ENCODE measurements at places on chromosomes 13 and 19.

- peak; percentile 19 for DNase-seq
Observed at GRCh38 chr19:39053276-39054090, 21.1 kb upstream of the FBXO27 start.

- no peak for DNase-seq
Observed at GRCh38 chr13:65497265-65497664, 1732.9 kb downstream of the PCDH9 start.

DNA sequence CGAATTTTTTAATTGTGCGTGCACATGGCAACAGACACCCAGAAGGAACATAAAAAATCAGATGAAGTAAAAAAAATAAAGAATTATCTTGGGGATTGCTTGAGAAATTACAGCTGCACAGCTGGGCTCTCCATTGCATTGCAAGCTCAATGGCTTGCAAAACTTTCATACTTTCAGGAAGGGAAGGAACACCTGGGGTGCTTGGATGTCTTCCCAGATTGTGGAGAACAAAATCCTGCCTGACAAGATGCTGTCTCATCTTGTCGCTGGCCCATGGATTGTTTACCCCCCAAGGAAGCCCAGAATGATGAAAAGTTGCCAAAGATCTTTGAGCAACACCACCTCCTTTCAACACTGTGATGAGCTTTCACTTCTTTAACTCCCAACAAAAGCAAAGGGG is 11.0 kb upstream of the CASP14 start:
- DNase-seq = no peak

DNA sequence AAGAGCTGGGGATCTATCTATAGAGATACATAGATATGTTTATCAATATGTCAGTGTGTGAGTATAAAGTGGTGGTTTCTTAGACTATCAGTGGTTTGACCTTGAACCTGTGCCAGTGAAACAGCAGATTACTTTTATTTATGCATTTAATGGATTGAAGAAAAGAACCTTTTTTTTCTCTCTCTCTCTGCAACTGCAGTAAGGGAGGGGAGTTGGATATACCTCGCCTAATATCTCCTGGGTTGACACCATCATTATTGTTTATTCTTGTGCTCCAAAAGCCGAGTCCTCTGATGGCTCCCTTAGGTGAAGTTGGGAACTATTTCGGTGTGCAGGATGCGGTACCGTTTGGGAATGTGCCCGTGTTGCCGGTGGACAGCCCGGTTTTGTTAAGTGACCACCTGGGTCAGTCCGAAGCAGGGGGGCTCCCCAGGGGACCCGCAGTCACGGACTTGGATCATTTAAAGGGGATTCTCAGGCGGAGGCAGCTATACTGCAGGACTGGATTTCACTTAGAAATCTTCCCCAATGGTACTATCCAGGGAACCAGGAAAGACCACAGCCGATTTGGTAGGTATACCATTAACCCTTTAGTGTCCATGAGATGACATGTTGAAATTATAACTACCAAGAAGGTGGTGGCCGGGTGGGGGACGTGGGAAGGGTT is 880 bp downstream of the FGF9 start:
- DNase-seq = peak; percentile 66

- DNase-seq = no peak
Observed at GRCh38 chr13:111415765-111416164, 95.3 kb downstream of the TEX29 start.

DNA sequence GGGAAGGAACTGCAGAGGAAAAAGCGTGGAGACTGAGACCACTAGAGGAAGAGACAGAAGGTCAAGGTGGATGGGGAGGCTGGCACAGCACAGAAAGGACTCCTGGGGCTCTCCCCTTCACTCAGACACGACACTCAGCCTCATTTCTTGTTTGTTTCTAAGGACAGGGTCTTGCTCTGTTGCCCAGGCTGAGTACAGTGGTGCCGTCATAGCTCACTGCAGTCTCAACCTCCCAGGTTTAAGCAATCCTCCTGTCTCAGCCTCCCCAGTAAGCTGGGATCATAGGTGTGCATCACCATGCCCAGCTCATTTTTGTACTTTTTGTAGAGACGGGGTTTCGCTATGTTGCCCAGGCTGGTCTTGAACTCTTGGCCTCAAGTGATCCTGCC is 11.4 kb upstream of the SEMA6B start:
- DNase-seq = no peak

- peak; percentile 97 for DNase-seq
Observed at GRCh38 chr19:35248310-35249145, at the start of gene LSR. TSS of gene LSR (plus strand) at chr19:35249002. CDS start at chr19:35249023, 21 bp downstream.

DNA sequence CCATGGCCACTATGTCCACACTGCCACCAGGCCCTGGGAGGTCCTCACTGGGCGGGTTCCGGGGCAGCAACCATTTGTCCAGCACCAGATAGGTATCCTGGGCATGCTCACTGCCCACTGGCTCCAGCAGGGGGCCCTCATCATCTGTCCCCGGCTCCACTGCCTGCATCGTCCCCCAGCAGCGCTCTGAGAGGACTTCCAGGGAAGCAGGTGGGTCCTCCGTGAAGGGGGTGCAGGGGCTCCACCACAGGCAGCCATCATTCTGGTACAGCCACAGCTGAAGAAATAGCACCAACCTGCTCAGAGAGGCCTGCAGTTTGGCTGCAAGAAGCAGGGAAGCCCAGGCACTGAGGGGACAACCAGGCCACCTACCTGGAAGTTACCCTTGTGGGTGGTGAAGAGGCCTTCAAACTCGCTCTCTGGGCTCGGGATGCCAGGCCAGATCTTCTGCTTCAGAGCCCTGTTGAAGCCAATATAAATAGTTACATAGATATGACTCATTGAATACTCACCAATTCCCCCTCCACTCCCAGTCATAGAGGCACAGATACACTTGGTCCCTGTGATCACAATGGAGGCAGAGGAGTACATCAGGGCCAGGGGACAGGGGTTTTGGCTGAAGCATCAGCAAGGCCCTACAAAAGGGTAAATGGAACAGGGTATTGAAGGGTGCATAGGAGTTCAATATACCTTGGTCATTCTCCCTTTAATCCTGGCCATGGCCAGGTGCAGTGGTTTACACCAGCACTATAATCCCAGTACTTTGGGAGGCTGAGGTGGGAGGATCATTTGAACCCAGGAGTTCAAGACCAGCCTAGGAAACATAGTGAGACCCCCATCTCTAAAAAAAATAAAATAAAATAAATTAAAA is 4.1 kb downstream of the SWSAP1 start:
- peak; percentile 20 for DNase-seq

- DNase-seq = no peak
Observed at GRCh38 chr13:40772765-40773473, 1.9 kb upstream of the MRPS31 start.

GRCh38 chr13:76644906-76645305 is 241.3 kb downstream of the KCTD12 start:
- DNase-seq = no peak

- DNase-seq = no peak
Observed at GRCh38 chr19:1407528-1408299, at the start of gene DAZAP1. TSS of gene DAZAP1 (plus strand) at chr19:1407586. CDS start at chr19:1407774, 188 bp downstream.

- no peak for DNase-seq
Observed at GRCh38 chr13:39091586-39091985, 53.3 kb downstream of the NHLRC3 start.

GRCh38 chr19:45768655-45768983 is 433 bp downstream of the SIX5 start:
- no peak for DNase-seq

DNA sequence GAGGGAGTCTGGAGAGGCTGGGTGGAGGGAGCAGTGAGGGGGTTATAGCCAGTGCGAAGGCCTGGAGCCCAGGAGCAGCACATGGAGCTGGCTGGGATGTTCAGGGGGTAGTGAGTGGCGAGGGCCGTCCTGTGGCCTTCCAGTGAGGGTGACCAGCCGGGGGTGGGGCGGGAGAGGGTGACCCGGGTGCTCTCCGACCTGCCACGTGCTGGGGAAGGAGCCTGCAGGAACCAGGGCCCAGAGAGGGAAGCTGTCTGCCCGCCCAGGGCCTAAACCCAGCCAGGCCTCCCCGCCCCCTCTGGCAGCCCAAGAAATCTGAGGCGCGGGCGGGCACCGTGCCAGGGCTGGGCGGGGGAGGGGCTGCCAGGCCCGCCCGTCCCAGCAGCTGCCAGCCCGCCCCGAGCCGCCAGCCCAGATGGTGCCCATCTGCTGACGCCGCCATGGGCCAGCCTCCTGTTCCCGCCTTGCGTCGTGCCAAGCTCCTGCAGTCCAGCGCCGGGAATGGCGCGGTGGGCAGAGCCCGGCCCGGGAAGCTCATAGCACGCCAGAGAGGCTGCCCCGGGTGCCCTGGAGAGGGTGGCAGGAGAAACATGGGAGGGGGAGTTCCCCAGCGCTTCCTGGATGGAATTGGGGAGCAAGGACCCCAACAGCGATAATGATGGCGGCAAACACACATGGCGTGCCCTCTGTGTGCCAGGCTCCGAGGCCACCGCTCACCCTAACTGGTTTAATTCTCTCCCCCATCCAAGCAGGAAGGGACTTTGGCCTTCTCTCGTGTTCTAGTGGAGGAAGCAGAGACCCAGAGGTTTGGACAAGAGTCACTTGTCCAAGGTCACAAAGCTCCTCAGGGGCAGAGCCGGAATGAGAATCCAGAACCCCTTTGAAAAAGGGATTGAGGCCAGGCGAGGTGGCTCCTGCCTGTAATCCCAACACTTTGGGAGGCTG is 21.5 kb downstream of the NFIC start:
- peak; percentile 37 for DNase-seq

GRCh38 chr13:73499695-73500094 is 440.9 kb downstream of the KLF5 start:
- no peak for DNase-seq

DNA sequence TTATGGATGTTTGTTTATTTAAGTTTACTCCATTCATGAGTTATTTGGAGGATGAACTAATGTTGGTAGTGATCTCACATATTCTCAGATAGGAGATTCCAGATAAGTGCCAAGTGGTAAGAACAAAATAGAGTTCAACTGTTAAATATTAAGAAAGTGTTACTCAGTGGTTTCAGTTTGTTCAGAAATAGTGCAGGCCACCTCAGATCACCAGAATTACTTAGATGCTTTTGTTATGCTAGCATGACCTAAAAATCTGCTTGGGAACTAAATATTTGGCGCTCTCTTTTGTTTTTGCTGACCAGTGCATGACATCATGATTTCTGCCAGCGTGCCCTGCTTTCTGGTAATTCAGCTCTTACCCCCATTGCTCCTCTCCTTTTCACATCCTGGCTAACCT is 15.6 kb downstream of the CLDN10 start:
- no peak for DNase-seq

DNA sequence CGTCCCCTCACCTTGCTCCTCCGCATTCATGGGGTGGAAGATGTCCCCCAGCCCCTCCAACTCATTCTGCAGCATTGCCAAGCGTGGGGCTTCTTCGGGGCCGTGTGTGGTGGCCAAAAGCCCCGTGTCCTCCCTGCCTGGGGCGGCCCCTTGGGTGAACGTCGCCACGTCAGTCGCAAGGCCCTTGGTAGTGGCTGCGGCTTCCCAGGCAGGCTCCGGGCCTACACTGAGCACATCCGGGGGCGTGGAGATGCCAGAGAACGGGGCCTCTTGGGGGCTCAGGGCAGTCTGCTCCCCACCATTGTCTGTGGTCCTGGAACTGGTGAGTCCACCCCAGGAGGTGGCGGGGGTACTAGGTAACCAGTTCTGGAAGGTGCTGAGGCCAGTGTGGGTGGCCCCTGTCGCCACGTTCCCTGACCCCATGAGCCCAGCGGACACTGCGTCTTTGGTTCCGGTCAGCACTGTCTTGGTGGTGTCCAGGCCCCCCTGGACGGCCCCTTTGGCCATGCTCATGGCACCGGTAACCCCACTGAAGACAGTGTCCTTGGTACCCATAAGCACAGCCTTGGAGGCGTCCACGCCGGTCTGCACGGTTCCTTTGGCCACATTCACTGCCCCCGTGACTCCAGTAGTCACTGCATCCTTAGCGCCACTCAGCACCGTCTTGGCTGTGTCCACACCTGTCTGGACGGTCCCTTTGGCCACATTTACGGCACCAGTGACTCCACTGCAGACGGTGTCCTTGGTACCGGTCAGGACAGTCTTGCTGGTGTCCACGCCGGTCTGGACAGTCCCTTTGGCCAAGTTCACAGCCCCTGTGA is 7.6 kb downstream of the PLIN4 start:
- DNase-seq = no peak

- DNase-seq = peak; percentile 52
Observed at GRCh38 chr19:22545751-22546150, 88.4 kb upstream of the ZNF492 start.

DNA sequence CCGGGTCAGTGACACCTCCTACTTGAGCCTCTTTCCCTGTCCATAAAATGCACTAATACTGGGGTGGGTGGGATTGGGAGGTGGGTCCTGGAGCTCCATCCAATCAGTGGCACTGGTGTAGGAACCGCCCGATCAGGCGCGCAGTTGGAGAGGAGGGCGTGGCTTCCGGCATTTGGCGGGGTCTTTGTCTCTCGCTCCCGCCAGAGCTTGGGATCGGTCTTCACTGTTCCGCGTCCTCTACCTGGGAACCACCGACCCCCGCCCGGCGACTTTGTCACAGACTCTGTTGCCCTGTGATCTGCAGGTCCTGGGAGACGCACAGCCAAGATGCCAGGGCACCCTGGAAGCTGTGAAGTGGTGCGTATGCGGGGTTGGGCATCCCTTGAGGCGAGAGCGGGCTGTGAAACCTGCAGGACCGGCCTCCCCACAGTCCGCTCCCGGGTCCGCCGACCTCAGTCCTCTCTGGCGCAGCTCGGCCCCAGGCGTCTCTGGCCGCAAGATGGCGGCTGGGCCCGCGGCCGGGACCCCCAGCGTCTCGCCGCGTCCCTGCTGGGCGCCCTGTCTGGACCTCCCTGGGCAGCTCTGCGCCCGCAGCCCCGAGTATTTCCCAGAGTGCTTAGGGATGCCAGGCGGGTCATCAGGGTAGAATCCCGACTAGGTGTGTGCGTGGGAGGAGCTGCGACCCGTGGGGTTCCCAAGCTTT is 41.6 kb upstream of the ZNF730 start:
- DNase-seq = peak; percentile 82

DNA sequence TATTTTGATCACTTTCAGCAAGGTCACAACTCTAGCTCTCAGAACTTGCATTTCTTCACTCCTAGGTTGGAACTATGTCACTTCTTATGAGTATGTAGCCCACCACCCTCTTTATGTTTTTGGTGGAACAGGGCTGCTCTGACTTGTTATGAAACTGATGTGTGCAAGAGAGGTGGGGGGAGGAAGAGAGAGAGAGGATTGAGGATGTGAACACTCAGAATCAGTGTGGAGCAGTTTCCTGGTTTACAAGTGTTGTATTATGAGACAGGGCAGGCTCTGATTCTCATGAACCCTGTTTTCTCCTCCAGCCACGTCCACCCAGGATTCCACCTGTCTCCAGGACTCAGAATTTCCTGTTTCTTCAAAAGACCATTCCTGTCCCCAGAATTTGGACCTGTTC is 16.1 kb downstream of the ZNF317 start:
- DNase-seq = no peak

GRCh38 chr19:48600679-48601417 is 5.7 kb upstream of the SPACA4 start:
- no peak for DNase-seq

- DNase-seq = no peak
Observed at GRCh38 chr13:77563111-77563510, 27.6 kb downstream of the SCEL start.

- DNase-seq = no peak
Observed at GRCh38 chr13:110176431-110176830, 130.5 kb downstream of the COL4A1 start.

GRCh38 chr19:13042443-13043130 is 47.3 kb downstream of the NFIX start:
- DNase-seq = no peak

GRCh38 chr19:38729653-38730469 is 14.4 kb downstream of the CAPN12 start:
- peak; percentile 40 for DNase-seq
